ENCODE measurements at places on chromosomes 6 and 20.

GRCh38 chr6:75202676-75203131, 3.1 kb downstream of the COL12A1 start:
- DNase-seq, result no peak

DNA sequence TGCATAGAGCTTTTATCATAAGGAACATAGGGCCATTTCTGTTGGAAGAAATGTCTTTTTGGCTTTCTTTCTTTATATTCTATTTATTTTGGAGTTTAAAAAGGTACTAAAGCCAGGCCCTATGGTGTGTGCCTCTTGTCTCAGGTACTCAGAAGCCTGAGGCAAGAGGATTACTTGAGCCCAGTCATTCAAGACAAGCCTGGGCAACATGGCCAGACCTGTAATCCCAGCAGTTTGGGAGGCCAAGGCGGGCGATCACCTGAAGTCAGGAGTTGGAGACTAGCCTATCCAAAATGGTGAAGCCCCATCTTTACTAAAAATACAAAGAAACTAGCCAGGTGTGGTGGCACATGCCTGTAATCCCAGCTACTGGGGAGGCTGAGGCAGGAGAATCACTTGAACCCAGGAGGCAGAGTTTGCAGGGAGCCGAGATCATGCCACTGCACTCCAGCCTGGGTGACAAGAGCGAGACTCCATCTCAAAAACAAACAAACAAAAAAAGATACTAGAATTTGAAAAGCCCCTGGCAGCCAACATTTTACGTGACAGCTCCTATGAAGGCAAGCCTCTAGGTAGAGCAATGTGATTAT, 80.0 kb downstream of the CBFA2T2 start:
- no peak for DNase-seq

GRCh38 chr6:132758689-132759088, 985 bp upstream of the VNN2 start:
- DNase-seq, result no peak

DNA sequence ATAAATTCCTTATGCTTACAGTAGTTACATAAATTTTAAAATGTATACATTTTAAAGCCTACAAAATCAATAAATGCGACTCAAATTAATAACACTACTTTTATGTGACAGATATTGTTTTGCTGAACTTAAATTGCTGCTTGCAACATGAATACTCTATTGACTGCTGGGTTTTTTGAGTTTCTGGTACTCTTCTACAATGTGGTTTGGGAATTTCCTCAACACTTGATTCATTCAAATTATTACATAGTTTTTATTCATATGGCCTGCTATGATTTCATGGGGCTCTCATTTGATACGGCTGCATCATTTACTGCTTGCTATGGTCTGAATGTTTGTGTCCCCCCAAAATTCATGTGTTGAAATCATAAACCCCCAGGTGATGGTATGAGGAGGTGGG, 2.3 kb upstream of the TXLNB start:
- DNase-seq, result no peak

- no peak for DNase-seq
Observed at GRCh38 chr20:57904314-57905105, 194.7 kb upstream of the PMEPA1 start.

DNA sequence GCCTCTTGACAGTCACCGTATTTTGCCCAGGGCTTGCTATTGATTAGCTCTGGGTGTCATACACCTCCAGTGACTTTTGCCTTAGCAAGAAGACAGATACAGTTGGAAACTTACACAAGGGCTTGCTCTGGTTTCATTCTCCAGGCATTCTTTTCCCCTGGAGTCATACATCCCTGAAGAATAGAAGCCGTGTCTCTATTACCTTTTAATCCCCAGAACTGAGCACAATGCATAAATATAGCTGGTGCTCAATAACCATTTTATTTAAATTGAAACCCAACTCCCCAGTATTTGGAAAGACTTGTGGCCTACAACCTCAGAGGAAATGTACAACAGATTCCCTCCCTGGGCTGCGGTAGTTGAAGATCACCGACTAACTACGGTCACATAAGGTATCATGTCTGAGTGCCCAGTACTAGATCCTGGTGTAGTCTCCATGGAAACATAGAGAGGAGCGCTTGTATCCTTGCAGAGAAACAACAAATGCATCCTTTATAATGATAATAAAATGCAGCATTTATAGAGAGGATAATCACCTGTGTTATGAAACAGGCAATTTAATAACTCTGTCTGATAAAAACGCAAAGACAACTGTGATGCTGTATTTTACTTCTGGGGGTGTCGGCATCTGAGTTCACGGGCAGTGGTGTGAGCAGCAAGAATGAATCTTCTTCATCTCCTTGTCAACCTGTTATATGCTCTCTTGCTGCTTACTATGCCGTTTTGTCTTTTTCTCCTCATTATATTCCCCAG, 401.2 kb upstream of the AGPAT4 start:
- DNase-seq, result no peak
